HT-29 (cell line): ENCODE measurements at places on chromosomes 11 and 22.

- no peak for DNase-seq
Observed at GRCh38 chr11:78227921-78228320, 39.2 kb downstream of the USP35 start.

GRCh38 chr11:72239849-72240460 lies 4.0 kb downstream of the PHOX2A start:
- peak; percentile 17 for DNase-seq

- no peak for DNase-seq
Observed at GRCh38 chr11:9636691-9637090, 27.2 kb upstream of the SWAP70 start.

GRCh38 chr22:35538801-35539321 lies 1.8 kb upstream of the RASD2 start:
- peak; percentile 15 for DNase-seq

GRCh38 chr11:5928811-5929210 lies 13.2 kb upstream of the OR56A3 start:
- DNase-seq = no peak

GRCh38 chr11:115097796-115098408 lies 406.3 kb downstream of the CADM1 start:
- DNase-seq = no peak

- no peak for DNase-seq
Observed at GRCh38 chr22:49243965-49244364, 583.7 kb downstream of the BRD1 start.
